GM13976 (cell line): ENCODE measurements at places on chromosomes 5 and 9.
A peak's percentile ranks its signal among the peaks of the same experiment; 100 is the strongest.

DNA sequence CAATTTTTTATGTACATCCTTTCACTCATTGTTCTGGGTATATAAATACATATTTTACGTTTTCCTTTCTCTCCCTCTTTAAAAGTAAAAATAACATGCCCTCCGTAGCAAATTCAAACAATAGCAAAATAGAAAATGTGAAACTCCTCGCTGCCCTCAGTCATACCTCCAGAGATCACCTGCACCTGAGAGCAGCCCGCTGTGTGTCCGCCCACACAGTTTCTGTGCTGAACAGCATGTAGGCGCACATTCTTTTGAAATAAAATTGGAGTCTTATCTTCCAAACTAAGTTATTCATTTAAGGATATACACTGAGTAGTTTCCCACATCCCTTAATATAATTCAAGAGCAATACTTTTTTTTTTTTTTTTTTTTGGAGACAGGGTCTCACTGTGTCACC lies 255.7 kb downstream of the AOPEP start:
- DNase-seq: no peak

DNA sequence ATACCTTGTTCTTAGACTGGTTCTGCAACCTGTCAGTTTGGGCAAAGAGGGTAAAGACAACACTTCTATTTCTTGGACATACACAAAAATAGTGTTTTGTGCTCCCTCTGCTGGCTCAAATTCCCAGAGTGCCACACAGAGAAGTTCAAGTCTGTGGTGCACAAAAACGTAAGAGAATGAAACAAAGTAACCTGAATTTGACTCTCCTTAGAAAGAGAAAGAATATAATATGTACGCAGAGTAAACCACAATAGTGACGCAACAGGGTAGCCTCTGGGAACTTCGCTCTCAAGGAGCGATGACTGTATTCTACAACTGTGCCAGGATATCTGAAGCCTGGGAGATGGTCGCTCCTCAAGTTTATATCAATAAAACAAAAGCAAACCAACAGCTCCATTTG lies 18.5 kb downstream of the DDX31 start:
- DNase-seq: no peak

DNA sequence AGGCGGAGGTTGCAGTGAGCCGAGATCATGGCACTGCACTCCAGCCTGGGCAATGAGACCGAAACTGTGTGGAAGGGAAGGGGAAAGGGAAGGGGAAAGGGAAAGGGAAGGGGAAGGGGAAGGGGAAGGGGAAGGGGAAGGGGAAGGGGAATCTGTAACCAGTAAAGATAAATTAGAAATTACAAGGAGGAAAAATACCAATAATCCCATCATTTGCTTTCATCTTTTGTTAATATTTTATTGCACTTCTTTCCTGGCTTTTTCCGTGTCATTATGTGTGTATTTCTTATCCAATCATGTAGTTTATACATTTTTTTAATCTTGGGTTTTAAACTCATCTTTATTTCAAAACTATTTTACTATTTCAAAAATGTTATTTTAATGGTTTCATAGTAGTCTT lies 29.6 kb upstream of the MRPS30 start:
- no peak for DNase-seq

DNA sequence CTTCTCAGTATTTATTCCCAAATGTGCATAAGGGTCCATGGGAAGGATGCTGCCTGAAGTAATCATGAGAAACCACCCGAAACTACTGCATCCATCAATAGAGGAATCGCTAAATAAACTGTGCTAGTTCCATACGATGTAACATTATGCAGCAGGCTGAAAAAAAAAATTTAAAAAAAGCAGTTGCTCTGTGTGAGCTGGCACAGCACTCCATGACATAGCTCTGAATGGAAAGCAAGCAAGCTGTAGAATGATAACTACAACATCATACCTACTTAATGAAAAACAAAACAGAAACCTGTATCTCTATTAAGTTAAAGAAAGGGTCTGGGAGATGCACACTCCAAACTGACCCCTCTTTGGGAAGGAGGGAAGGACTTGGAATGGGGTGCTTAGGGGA lies 49.3 kb downstream of the SHB start:
- no peak for DNase-seq

DNA sequence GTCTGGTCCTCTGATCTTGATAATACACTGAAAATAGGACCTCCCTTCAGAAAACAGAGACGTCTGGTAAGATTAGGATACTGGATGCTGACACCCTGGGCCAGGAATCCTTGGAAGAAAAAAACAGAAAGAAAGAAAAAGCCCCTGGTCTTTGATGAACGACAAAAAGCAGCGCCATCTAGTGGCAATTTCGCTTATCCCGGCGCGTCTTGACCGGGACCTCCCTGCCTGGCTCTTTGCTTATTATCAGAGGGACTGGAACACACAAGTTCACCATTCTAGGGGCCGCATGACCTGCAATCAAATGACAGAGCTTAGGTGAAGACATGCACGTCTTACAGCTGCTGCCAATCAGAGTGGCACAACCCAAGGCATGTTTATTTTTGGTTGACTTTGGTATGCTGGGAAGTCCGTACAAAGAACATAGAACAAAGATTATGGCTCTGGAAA lies 114.9 kb upstream of the NFIB start:
- peak; percentile 44 for DNase-seq

DNA sequence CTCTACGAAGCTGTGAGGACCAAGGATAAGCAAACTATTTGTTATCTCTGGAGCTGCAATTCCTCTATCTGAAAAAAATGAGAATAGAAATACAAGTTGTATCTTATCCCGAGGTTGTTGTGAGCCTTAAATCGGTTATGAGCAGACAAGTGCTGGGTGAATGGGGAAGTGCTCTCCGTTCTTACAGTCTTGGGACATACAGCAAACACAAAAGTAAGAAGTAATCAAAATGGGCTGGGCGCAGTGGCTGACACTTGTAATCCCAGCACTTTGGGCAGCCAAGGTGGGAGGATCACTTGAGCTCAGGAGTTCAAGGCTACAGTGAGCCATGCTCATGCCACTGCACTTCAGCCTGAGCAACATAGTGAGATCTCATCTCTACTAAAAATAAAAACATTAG lies 31.7 kb downstream of the ITK start:
- no peak for DNase-seq

GRCh38 chr9:101309139-101309538 lies 75.7 kb downstream of the BAAT start:
- DNase-seq: no peak

- DNase-seq: no peak
These were observed 26.8 kb downstream of the FYB1 start for GRCh38 chr5:39192450-39193160.

DNA sequence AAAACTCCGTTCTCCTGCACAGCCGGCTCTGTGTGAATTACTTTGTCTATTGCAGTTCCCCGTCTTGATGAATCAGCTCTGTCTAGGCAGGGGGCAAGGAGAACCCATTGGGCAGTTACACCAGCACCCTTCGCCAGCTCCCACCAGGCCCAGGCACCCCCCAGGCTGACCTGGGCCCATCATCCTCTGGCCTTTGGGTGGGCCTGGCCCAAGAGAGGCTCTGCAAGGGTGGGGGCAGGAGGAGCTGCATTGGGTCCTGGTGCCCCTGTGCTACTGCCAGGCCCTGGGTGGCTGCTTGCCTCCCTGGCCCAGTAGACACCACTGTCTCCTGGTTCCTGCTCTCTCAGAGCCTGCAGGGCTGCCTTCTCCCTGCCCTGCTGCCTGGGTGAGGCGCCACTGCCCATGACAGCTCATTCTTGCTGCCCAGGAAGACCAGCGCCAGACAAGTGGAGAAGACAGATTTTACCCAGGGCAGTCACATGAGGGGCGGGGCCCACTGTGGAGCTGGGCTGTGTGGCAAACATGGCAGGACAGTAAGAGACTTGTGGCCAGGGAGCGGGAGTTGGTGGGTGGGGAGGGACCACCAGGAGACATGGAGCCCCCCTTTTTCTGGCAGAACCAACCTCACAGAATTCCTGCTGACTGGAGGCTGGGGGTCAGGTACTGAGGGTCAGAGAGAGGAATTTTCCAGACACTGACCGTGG lies 67.2 kb downstream of the MRPL36 start:
- DNase-seq: no peak

DNA sequence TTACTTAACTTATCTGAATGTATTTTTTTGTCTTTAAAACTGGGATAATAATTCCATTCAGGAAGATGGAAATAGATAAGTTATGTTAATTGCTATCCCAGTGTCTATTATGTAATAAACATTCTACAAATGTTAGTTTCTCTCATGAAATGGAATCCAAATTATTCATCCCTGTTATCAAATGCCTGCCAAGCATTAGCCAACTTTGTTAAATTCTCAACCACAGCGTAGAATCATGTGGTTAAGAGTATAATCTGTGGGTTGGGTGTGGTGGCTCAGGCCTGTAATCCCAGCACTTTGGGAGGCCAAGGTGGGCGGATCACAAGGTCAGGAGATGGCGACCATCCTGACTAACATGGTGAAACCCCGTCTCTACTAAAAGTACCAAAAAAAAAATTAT lies 912.9 kb upstream of the SEMA6A start:
- DNase-seq: no peak

- DNase-seq: no peak
These were observed 138.4 kb downstream of the C9orf152 start for GRCh38 chr9:110069326-110070248.

- no peak for DNase-seq
These were observed 118.2 kb upstream of the SLC44A1 start for GRCh38 chr9:105126226-105126625.

GRCh38 chr9:129811967-129812363 lies 9.0 kb downstream of the TOR1B start:
- no peak for DNase-seq

DNA sequence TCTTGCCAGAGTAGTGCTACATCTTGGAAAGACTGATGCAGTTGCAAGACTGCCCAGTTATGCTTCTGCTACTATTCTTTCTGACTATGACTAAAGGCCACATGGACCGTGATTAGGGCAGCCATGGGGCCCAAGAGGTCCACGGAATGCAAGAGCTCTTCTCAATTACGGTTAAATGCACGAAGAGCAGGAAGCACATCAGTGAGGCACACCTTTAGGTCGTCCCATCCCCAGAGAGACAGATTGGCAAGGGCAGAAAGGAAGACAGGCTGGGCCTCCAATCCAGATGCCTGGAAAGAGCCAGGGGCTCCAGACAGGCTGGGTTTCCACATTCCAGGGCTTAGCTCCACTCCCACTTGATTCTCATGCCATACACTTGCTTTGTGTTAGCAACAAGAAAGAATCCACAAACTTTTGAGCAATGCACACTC lies 132.3 kb upstream of the SLIT3 start:
- no peak for DNase-seq

DNA sequence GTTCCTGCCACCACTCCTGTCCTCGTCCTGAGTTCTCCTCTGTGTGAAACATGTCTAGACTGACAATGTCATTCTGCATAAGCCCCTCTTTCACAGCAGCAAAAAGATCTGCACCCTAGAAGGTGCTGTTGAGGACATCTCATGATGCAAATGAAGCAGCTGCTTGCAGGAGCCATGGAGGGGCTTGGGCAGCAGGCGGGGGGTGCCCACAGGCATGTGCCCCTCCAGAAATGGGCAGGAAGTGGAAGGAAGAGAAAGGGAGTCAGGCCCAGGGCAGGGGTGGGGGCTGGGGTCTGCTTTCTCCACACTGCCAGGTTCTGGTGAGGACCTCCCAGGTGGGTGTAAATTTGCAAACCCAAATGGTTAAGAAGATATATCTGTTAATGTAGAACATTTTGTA lies 54.5 kb upstream of the KCNMB1 start:
- DNase-seq: no peak

DNA sequence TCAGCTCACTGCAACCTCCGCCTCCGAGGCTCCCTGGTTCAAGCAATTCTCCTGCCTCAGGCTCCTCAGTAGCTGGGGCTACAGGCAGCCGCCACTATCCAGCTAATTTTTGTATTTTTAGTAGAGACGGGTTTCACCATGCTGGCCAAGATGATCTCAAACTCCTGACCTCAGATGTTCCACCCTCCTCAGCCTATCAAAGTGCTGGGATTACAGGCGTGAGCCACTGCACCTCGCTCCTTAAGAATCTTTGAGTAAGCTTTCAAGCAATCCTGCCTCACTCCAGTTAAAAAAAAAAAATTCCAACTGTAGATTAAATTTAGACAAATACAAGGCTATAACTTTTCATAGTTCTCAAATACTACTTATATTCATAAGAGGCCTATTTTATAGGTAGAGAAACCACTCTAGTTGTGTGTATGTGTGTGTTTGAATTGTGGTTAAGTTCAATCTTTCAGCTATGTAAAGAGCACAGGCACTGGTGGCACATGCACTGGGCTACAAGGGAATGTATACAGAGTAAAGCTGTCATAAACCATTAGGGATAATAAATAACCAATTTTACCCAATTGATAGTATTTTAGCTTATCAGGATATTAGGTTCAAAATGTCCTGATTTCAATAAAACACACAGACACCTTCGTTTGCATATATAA lies 50.6 kb upstream of the RAPGEF6 start:
- DNase-seq: no peak

- no peak for DNase-seq
These were observed 875 bp downstream of the TPM2 start for GRCh38 chr9:35688558-35689541.

- no peak for DNase-seq
These were observed 153.7 kb downstream of the FGF1 start for GRCh38 chr5:142531977-142532780.

DNA sequence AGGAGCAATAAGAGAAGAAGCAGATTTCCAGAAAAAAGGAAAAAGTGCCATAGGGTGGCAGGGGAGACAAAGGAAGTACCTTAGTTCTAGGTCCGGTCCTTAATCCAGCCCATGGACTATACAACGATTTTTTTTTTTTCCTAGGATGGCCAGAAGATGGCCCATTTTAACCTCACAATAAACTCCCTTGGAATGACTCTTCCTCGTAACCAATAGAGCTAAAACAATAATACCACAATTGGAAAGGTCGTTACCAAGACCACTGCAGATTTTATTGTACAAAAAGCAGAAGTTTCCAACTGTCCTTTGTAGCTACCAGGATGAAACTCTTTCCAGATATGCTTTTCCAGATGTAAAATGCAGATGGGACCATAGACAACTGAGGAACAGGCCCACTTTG lies 34.4 kb upstream of the SSBP2 start:
- no peak for DNase-seq

DNA sequence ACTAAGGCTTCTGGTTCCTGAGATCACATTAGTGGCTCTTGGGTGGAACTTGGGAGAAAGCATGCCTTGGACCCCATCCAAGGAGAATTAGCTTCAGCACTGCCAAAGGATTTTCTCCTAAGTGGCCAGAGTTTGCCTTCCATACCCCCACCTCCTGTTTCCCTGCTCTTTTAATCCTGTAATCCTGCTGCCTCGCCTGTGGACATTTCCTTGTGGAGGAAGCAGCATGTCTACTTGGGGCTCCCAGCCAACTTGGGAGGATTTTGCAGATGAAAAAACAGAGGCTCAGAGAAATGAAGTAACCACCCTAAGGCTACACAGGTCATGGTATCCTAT lies 1.6 kb downstream of the ARSI start:
- DNase-seq: no peak

DNA sequence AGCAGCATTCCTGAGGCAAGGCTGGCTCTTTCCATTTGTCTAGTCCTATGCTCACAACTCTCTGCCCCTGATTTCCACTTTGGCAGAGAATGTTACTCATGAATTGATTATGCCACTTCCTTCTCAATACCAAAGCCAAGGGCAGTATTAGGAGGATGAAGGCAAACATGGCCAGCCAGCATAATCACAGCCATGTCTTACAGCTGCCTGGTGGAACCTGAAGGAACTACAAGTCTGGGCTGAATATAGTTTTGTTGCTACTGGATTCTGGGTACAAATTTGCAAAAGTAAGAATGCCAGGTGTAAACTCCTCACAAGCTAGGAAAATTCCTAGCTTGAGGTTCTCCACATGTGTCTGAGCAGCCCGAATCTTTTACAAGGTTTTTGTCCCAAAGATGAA lies 4.2 kb downstream of the SIL1 start:
- DNase-seq: no peak
